T1000 (cell line): ENCODE measurements at places on chromosomes 12 and 14.

GRCh38 chr12:124402248-124403066 lies 107.6 kb downstream of the RFLNA start:
- DNase-seq: no peak

- DNase-seq: no peak
Measured at GRCh38 chr12:53995378-53996239, 4.4 kb upstream of the HOXC9 start.

GRCh38 chr12:87280893-87281292 lies 748.3 kb downstream of the C12orf50 start:
- DNase-seq: no peak

GRCh38 chr12:99111600-99111999 lies 466.5 kb downstream of the APAF1 start:
- DNase-seq: no peak

DNA sequence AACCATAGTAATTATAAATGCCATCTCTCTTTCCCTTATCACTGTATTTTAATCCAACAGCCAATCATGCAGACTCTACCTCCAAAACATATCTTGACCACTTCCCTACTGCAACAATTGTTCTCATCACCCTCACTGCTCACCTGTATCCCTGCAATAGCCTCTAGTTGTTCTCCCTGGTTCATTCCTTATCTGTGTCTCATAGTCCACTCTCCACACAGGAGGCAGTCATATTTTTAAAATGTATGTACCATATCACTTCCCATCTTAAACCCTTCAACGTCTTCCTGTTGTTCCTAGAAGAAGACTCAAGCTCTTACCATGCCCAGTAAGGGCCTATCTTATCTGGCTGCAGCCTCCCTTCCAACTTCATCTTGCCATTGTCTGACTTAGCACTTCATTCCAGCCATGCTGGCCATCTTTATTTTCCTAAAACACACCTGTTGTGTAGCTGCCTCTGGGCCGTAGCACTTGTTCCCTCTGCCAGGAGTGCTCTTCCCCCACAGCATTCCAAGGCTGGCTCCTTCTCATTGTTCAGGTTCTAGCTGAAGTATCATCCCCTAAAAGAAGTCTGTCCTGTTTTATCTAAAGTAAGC lies 27.8 kb upstream of the BHLHE41 start:
- DNase-seq: no peak

DNA sequence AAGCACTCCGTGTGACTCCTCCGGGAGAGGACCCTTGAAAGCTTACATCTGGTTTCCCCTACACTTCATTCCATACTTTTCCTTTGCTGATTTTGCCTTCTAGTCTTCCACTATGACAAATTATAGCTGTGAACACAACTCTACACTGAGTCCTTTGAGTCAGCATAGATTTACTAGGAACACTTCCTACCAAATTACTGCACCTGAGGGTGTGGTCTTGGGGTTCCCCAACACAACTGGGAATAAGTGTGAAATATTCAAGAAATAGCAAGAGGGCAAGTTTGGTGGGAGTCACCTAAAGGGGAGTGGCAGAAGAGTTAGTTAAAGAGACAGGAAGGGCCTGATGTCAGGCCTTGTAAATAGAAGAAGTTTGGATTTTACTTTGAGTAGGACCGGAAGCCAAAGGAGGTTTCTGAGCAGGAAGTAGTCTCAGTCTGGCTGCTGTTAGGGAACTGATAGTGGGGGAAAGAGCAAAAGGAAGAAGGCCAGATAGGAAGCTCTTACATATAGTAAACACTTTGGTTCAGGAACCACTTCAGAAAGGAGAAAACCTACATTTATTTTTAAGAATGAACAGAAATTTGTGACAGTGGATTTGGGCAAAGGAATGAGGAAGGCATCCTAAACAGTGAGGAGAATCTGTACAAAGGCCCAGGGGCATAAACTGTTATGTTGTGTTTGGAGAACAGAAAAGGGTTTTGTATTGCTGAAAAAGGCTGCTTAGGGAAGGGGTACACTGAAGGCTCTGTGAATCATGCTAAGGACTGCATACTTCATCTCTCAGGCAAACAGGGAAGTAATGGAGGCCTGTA lies 14.2 kb downstream of the SEL1L start:
- no peak for DNase-seq

DNA sequence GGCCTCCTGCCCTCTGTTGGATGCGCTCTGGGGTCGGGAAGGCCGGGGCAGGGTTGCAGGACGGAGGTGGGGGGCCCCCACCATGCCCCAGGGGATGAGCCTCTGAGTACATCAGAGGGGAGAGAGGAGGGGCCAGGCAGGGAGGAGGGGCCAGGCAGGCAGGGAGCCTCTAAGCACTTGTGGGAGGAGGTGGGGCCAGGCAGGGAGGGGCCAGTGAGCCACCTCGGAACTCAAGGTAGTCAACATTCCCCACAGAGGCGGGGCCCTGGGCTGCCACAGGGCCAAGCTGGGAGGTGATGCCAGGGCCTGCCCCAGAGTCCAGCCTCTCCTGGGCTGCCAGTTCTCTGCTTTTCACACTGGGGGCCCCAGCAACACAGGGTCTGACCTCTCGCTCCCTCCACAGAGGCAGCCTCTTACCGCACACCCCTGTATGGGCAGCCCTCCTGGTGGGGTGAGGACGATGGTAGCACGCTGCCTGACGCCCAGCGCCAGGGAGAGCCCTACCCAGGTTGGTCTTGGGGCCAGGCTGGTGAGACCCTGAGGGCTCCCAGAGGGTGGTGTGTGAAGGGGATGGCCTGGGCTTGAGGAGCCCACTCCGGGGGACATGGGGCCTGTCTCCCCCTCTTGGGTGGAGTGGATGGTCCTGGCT lies 17.4 kb downstream of the CEP170B start:
- no peak for DNase-seq

GRCh38 chr12:79559591-79559990 lies 131.2 kb downstream of the PAWR start:
- DNase-seq: no peak

GRCh38 chr12:84638811-84639368 lies 273.7 kb downstream of the SLC6A15 start:
- DNase-seq: no peak

- DNase-seq: no peak
Measured at GRCh38 chr14:99242816-99243721, 28.9 kb downstream of the BCL11B start.

DNA sequence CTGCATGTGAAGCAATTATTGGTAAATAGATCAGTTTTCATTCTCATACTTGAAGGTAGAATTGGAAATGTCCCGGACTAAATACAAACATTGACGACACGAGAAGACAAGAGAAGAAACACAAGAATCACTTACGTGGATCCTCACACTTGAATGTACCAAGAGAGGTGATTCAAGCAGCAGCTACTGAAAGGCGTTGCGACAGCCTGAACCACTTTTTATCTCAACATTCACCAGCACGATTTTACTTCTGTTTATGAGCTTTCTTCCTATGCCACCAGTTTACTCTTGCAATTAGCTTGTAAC lies 3.6 kb upstream of the FZD10 start:
- no peak for DNase-seq
